ENCODE measurements at places on chromosomes 11 and 22.

GRCh38 chr11:209275-210121 lies 2.0 kb downstream of the RIC8A start:
- DNase-seq, result no peak

DNA sequence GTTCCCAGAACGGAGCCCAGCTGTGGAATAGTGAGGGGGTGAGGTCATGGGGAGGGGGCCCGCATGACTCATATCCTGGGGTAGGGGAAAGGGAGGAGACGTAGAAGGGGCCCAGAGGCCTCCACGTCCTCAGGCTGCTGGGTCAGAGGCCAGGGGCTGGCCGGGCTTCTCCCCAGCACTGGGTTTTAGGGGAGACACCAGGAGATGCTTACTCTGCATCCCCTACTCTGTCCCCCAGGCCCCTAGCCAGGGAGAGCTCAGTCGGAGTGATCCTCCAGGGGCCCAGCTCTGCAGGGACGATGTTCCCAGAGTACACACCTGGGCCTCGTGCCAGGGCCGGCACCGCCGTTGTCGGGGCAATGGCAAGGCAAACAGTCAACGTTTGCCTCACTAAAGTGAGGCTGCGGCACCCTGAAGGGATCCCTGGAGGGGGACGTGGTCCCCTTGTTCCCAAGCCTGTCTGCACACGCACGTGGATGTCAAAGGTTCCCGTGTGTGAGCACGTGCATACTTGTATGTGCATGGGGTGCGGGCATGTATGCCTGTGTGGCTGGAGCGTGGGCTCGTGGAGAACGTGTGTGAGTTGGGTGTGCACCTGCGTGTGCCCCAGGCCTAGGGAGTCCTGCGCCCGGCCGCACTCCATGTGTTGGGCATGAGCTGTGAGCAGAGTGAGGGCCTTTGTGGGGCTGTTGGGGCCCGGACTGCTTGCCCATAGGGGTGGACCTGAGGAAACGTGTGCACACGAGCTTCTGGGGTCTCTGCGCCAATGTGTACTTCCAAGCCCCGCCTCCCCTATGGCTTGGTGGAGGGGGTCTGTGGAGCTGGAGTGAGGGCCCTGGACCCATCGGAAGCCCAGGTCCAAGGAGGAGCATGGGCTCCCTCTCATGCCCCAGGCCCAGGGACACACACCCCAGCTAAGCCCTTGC lies 14.2 kb downstream of the PRR33 start:
- DNase-seq, result no peak

DNA sequence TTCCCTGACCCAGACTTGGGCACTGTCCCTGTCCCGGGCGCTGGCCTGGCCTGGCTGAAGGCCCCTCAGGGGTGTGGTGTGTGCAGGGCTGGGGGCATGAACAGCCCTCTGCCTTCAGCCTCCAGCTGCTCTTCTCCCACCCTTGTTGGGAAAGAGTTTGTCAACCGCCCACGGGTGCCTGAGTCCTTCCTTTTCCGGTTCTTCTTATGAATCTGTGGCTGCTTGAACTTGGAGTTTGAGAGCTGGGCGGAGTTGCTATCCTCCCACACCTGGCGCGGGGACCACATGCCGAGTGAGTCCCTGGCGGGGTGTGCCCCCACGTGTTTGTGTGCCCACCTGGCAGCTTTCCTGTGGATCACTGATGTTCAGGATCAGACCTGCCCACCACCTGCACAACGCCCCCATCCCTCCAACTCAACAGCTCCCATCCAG lies 13.4 kb downstream of the NFAM1 start:
- DNase-seq, result no peak

DNA sequence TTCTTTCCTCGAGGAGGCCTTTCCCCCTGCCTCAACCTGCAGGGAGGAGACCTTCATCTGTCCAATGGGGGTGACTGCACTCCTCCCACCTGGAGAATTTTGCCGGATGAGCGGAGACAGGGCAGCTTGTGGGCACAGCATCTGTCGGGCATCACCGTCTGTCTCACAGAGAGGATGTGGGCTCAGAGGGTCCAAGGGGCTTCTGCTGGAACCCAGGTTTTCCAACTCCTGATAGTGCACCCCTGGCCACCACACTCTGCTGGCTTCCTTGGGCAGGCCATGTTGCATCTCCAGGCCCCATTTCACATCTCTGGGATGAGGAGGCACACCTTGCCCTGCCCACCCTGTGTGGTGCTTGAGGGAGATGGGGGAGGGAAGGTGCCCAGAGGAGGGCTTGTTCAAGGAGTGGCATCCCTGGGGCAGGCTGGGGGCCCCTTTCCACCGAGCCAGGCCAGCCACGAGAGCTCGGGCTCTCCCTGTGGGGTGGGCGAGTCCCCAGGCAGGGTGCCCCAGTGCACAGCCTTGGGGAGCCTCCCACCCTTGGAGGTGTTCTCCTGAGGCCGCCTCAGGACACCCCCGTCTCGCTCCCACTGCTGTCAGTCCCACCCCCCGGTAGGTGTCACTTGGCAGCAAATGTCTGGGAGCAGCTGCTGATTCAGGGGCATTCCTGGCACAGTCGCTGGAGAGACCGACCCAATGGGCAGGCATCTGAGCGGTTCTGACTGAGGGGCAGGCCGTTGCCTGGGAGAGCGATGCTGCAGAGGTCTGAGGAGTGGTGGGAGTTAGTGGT lies 84.2 kb downstream of the MORC2 start:
- no peak for DNase-seq

DNA sequence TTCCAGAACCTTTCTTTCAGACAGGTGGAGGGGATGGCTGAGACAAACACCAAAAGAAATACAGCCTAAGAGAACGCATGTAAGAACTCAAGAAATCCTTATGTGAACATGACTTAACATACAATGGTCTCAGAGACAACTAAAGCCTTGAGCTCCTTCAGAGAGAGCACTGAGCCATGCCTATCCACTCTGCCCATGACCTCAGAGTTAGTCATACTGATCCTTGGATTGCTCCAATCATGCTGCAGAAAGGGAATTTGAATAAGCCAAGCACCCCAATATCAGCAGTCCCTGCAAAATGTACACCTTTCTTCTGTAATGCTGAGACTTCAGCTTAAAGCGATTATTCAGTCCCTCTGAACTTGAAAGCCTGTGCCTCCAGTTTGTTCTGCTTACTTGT lies 43.2 kb upstream of the CHKA start:
- DNase-seq, result peak; percentile 25

- no peak for DNase-seq
These were observed 1.4 kb upstream of the GAL3ST1 start for GRCh38 chr22:30575859-30576258.

DNA sequence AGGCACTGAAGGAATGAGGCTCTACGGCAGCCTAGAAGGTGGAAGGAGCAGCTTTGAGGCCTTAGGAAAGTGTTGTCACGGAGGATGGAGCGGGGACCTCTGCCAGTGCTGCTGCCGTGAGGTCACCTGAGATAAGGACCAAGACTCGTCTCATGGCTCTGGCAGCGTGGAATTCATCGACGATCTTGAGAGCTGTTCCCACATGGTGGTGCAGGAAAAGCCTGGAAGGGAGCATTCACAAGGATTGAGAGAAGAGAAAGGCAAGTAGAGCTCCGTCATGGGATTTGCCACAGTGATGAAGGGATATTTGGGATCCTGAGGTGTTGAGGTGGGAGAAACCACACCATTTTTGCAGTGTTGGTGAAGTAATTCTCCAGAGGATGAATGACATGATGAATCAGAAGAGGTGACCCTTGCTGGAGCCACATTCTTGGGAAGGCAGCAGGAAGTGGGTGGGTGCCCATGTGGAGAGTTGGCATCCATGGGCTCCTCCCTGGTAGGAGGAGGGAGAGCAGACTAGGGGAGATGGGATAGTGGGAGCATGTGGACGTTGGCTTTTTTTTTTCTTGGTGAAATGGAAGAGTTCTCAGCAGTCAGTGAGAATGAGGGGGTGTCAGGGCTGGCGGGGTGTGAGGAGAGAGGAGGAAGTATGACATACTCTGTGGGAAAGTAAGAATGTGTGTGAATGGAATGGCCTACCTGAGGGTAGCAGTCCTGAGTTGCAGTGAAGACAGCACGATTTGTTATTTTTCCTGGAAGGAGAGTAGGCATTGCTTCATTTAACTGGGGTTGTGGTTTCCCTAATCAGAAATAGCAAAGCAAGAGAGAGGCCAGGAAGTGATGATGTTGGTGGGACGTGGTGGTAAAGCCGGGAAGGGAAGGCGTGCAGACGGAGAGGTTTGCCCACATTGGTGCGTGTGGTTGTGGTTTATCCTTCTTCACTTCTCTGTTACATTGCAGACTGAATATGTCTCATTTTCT lies 11.1 kb downstream of the PPP6R3 start:
- no peak for DNase-seq

GRCh38 chr11:126129727-126130671 lies 67.3 kb upstream of the CDON start:
- DNase-seq, result no peak

GRCh38 chr11:120181376-120181975 lies 29.4 kb upstream of the OAF start:
- no peak for DNase-seq

DNA sequence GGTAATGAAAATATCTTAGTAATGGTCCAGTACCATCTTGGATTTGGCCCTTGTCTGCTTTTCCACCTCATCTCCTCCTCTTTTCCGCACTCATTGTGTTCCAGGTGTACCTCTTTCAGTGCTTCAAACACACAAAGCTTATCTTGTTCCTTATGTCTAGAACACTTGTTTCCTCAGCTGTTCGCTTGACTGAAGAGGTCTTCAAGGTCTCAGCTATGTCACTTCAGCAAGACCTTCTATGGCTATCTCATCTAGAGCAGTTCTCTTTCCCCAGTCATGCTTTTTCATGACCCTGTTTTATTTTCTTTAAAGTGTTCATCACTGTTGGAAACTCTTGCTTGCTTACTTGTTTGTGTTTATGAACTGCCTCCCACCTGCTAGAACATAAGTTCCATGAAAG lies 47.4 kb downstream of the UVRAG start:
- no peak for DNase-seq

- no peak for DNase-seq
These were observed 42.8 kb downstream of the ZNF202 start for GRCh38 chr11:123698546-123699127.

- DNase-seq, result no peak
These were observed 77.3 kb downstream of the TRAF6 start for GRCh38 chr11:36432738-36433137.

DNA sequence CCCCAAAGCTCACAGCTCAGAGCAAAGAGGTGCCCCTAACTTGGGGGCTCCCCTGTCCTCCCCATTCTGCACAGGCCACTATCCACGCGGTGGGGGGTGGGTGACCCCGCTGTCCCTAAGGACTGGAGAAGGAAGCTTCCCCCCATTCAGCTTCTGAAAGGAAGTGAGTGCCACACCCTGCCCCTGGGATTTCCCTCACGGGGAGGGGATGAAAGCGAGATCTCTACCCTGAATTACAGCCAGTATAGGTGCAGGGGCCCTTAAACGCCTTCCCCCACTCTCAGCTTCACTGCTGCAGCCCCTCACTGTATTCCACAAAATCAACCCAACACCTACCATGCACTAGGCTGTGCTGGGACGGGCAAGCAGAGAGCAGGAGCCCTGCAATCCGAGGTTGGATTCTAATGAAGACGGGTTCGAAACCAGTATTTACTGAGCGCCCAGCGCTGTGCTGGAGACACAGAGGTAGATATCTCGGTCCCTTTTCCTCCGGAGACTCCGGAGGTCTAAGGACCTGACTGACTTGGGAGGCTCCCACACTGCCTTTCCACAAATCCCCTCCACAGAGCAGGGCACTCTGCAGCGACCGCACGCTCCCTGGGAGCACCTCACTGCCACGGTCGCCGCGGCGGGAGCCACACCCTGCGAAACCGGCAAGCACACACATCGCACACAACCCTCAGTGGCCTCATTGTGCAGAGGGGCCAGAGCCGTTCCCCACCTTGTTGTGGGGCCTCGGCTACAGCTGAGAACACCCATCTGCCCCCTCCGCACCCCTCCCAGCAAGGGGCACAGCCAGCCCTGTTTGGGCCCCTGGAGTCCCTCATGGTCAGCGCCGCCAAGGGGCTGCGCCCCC lies 1.8 kb downstream of the AHNAK start:
- peak; percentile 38 for DNase-seq

GRCh38 chr11:118370774-118371173 lies 11.4 kb downstream of the UBE4A start:
- no peak for DNase-seq

DNA sequence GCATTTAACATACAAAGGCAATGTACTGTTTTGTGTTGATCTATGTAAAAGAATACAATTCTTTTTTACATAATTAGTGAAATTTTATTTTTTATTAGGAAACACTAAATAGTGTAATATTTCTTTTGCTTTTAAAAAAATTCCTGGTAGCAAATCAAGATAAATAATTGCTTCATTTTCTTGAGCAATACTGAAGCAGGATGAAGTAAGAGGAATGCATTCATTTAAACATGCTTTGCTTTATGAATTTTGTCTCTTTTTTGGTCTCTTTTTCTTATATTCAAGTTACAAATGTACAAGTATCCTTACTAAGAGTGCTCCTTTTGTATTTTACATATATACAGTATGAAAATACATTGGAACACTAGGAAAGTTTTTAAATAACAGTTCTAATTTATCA lies 144.4 kb upstream of the TEAD1 start:
- DNase-seq, result no peak

DNA sequence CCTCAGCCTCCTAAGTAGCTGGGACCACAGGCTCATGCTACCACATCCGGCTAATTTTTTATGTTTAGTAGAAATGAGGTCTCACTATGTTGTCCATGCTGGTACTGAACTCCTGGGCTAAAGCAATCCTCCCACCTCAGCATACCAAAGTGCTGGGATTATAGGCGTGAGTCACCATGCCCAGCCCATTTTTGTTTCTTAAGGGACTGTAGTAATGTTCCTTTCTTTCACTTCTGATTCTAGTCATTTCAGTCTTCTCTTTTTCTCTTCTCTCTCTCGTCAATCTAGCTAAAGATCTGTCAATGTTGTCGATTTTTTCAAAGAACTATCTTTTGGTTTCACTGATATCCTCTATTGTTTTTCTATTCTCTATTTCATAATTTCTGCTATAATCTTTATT lies 111.0 kb upstream of the APOA1 start:
- no peak for DNase-seq

DNA sequence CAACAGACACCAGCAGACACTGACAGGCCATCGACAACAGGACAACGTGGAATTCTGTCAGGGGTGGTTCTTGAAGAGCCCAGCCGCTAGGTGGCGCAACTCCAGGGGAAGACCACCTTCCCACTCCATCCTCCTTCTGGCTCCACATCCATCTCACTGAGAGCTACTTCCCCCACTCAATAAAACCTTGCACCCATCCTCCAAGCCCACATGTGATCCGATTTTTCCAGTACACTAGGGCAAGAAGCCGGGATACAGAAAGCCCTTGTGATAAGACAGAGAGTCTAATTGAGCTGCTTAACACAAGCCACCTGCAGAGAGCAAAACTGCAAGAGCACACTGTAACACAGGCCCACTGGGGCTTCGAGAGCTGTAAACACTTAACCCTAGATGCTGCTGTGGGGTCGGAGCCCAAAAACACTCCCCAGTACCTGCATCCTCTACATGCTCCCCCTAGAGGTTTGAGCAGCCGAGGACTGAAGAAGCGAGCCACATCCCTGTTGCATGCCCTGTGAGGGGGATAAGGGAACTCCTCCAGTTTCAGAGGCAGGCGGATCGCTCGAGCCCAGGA lies 11.5 kb upstream of the RAB39A start:
- peak; percentile 22 for DNase-seq

DNA sequence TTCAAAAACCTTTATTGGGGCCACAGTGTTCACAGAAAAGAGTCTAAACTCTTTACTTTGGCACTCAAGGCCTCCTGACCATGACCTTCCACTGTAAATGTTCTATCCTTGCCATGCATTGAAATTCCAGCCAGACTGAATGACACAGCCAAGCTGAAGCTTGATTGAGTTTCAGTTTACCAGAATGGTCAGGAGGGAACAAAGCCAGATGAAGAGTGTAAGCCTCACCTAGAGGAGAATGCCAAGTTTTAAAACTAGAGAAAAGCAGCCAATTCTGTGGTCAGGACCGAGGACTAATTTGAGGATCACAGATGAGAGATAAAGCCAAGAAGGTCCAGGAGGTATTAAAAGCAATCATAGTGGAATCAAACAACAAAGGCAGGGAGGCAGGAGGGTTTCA lies 215.3 kb downstream of the KCNA4 start:
- DNase-seq, result no peak

Data from erythroblast (primary cell).